Forelimb muscle (tissue), 1 donor: ENCODE measurements at places on chromosomes 3 and 15. TPM values are rescaled to one million over a fixed set of nuclear protein-coding genes. Genes with fewer than 3 reads are reported as not detected.

Gene PLS1
- polyA plus RNA-seq = 0.61 TPM

Gene MESP2
- 0.35 TPM for polyA plus RNA-seq

Gene KNG1
- polyA plus RNA-seq = not detected

Gene GALNT15
- 1.1 TPM for polyA plus RNA-seq

Gene TRPM1
- polyA plus RNA-seq = not detected

Gene ALDH1A2
- 9.3 TPM for polyA plus RNA-seq

Gene FXR1
- 597 TPM for polyA plus RNA-seq

Gene HRG
- not detected for polyA plus RNA-seq

Gene AZI2
- 60.9 TPM for polyA plus RNA-seq

Gene SERINC4
- polyA plus RNA-seq = 0.42 TPM

Gene SLC28A2
- 0.13 TPM for polyA plus RNA-seq
